AG09319 (cell line): ENCODE measurements at places on chromosomes 13 and 19.

GRCh38 chr19:17572638-17573037, 17.2 kb downstream of the COLGALT1 start:
- no peak for DNase-seq

DNA sequence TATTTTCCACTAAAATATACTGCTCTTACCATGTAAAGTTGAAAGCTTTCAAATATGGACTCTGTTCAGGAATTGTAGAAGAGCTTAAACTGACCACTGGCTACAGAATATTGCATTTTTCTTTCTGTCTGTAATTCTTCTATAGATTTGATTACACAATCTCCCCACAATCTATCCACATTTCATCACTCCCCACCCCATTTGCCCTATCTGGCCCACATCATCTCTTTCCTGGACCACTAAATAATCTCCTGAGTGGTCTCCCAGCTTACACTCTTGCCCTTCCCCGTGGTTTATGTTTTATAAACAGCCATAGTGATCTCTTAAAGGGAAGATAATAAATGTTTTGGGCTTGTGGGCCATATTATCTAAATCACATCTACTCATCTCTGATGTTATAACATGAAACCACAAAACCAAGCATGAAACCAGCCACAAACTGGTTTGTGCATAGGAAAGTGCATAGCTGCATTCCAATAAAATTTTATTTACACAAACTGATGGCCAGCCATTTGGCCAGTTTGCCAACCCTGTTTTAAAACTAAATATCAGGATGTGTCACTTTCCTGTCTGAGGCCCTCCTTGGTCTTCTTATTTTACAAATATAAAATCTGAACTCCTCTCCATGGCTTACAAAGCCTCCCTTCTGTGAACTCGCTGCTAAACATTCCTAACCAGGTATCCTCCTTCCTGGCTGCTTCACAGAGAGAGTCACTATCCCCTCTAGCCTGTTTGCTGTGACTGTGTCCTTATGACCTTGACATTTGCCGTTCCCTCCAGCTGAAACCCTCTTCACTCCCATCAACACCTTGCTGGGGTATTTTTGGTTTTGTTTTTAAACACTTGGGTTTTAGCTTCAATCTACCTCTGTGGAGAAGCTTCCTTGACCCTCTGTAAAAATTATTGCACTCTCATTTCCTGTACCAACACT, 500.9 kb downstream of the GPC6 start:
- no peak for DNase-seq

- DNase-seq, result no peak
These were observed 868.9 kb upstream of the SLC10A2 start for GRCh38 chr13:103935117-103935516.

- no peak for DNase-seq
These were observed at the start of gene SMAD9 for GRCh38 chr13:36919833-36920615. Gene SMAD9 (minus strand): TSS chr13:36920238. CDS start chr13:36879689, 40,549 bp downstream.

DNA sequence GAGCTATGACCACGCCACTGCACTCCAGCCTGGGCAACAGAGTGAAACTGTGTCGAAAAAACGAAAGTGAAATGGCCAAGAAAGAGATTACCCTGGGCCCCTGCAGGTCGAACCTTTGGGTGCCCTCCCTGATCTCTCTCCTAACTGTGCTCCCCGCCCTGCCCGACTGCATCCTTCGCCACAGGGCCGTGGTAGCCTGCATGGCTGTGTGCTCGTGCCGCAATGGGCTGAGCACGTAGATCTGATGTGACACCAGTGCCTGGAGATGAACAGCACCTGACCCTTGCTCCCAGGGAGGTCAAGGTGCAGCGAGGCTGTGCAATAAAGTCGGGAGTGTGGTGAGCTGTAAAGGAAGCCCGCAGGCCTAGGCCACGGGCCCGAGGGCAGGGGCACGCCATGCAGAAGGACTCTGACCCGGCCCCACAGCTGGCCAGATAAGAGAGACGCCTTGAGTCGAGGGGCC, 60.2 kb downstream of the PEX11G start:
- DNase-seq, result no peak

DNA sequence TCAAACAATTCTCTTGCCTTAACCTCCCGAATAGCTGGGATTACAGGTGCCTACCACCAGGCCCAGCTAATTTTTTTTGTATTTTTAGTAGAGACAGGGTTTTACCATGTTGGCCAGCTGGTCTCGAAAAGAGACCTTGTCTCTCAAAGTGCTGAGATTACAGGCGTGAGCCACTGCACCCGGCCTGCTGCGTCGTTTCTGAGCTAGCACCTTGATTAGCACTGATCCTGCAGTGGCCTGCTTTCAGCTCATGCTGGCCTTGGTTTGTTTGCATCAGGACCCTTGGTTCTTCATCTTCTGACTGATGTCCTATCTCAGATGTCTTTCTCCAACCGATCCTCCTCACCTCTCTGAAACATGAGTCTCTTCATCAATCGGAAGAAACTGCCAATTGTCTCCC, 4.9 kb upstream of the TFDP1 start:
- DNase-seq, result no peak

DNA sequence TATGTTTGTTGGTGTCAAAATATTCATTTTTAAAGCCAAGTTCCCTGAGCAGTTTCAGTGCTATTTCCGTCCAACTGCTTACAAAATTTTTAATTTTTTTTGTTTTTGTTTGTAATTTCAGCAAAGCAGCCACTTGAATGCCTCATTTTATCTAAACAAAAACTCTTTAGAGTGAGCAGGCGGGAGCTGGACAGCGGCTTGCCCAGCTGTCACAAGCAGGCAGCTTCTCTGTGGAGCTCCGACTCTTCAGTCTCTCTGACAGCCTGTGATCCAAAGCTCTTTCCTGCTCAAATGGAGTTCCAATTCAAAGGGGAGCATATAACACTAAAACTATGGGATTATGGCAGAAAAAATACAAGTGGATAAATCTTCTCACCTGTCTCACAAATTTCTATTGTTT, 618.3 kb upstream of the PCDH20 start:
- DNase-seq, result no peak

- DNase-seq, result no peak
These were observed 2.9 kb downstream of the TUBB4A start for GRCh38 chr19:6499052-6499790.

GRCh38 chr19:5262721-5263120, 77.9 kb downstream of the PTPRS start:
- no peak for DNase-seq

DNA sequence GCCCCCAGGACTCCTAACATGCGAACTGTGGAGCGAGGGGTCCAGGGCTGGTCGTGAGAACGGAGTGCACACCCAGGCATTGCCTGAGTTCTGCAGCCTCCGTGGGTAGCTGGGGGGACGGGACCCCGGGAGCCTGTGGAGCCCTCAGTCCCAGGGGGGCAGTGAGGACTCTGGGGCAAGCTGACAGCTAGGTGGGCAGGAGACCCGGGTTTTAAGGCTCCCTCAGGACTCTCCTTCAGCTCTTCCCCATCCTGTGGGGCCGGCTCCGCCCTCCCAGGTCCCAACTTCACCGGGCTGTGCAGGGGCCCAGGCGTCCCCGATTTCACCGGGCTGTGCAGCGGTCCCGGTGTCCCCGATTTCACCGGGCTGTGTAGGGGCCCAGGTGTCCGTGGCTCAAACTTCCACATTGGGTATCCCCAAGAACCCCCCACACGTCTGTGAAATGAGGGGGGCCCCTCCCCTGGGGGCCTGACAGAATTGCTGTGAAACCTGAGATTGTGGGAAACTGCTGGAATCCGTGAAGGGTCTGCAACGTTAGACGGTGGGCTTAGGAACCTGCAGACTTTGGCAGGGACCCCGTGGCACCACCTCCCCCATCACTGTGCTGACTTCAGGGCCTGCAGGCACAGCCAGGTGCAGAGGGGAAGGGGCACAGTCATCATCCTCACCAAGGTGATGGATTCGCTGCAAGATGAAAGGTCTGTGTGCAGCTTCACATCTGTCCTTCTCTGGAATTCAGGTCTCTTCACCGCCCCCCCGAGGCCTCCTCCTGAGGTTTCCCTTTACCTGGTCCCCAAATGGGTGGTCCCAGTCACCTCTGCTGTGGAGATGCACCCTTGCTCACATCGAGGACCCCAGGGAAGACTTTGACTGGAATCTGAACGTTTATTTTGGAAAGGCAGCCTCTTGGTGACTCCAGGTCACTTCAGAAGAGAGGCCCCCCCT, 73.2 kb upstream of the MCF2L start:
- no peak for DNase-seq

GRCh38 chr13:107076801-107077200, 508.9 kb upstream of the ARGLU1 start:
- DNase-seq, result no peak

- DNase-seq, result no peak
These were observed 12.6 kb downstream of the CACNA1A start for GRCh38 chr19:13493516-13494310.

GRCh38 chr19:8850488-8850887, 18.3 kb downstream of the MBD3L1 start:
- no peak for DNase-seq

- no peak for DNase-seq
These were observed 237.6 kb downstream of the LACC1 start for GRCh38 chr13:44117351-44117750.

- no peak for DNase-seq
These were observed 18.3 kb downstream of the DIS3 start for GRCh38 chr13:72763411-72763810.

DNA sequence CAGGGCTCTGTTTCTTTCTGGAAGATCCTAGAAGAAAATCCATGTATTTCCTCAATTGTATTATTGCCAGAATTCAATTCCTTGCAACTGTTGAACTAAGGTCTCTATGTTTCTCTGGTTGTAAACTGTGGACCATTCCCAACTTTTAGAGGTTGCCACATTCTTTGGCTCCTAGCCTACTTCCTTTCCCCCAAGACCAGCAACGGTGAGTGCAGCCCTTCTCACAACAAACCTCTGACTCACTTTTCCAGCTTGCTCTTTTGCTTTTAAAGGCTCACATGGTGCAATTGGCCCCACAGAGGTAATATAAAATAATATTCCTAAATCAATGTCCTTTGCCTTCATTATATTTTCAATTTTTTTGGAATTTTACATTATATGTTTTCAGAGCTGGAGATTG, 371.3 kb downstream of the SLITRK5 start:
- DNase-seq, result no peak

DNA sequence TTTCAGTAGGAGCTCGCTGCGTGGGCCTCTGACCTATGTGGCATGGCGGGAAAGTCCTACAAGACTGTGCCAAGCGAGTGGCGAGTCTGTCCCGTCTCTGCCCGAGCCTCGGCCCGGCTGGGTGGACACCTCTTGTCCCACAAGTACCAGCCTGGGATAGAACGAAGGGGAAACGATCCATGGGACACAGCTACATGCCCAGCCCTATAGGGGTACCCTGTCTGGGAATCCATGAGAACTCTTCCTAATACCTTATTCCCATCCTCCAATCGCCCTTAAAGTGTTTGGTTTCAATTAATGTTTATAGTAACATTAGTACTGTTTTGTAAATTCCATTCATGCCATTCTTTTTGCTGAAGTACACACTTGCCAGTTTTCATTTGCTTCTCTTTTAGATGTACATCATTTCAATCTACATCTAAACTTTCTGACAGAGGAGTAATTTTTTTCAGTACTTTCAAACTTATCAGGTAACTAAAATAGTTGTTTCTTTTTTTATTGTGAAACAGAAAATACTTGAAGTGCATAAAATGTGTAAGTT, 667 bp upstream of the ZNF790 start:
- DNase-seq, result no peak

- DNase-seq, result no peak
These were observed 805 bp downstream of the TMEM205 start for GRCh38 chr19:11345122-11345803.

GRCh38 chr13:71517004-71517403, 350.0 kb downstream of the DACH1 start:
- DNase-seq, result no peak

DNA sequence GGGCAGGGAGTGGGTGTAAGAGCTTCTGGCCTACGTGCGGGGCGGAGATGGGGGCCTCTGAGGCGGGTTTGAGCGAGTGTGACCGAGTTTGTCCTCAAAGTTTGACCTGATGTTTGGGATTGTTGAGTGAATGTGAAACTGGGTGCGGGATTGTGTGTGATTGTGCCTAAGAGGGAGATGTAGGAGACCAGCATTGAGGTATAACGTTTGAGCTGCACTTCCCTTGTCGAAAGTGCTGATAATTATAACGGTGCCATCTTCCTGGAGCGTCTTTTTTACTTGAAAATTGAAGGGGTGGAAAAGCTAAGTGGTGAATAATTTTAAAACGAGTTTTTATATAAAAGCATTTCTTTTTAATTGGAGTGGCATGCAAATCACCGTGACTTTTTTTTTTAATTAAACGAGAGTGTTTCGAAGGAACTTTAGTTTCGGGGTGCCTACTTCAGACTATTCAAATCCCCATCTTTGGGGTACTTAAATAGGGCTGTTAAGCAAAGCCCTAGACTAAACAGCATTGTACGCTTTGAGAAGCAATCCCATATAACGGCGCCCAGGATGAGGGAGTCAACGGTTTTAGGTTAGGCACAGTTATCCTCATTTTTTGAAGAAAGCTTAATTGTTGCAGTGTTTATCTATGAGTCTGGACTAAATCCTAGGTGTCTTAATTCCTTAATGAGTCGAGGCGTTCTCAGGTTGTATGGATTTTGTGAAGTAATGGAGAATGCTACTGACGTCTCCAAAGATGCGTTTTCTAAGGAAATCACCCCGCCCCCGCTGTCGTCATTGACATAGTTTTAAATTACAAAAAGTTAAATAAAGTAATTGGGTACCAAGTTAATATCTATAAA, 594 bp downstream of the ZNF146 start:
- peak; percentile 14 for DNase-seq

DNA sequence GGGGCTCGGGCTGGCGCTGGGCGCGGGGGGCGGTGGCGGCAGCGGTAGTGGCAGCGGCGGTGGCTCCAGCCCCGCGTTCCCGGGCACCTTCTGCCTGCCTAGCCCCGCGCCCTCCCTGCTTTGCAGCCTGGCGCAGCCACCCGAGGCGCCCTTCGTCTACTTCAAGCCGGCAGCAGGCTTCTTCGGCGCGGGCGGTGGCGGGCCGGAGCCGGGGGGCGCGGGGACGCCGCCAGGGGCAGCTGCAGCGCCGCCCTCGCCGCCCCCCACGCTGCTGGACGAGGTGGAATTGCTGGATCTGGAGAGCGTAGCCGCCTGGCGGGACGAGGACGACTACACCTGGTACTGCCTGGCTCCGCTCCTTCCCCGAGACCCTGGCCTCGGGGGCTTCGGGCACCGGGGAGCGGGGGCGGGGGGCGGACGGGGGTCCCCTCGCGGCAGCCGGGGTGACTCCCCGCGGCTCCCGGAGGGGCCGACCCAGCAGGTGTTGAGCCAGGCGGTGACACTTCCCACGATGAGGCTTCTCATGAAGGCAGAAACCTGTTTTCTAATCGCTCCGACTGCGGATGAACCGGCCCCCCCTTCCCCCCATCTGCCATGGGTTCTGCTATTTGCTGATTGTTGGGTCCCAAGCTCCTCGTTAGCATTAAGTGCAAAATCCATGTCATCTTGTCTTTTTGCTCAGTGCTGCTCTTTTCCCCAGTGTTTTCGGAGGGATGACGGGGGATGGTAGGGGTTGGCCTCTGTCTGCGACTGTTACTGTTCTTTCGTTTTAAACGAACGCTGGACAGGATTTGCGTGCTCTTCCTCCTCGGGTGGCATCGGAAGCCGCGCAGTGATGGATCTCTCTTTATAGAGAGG, 943 bp downstream of the SLAIN1 start:
- no peak for DNase-seq

- DNase-seq, result no peak
These were observed 1042.2 kb downstream of the DIAPH3 start for GRCh38 chr13:59121507-59121906.

GRCh38 chr13:63110466-63110865, 1694.8 kb upstream of the PCDH20 start:
- peak; percentile 42 for DNase-seq

- no peak for DNase-seq
These were observed 25.2 kb downstream of the COL4A1 start for GRCh38 chr13:110281736-110282135.
